ENCODE measurements at places on chromosomes 7 and 10.

GRCh38 chr10:67487199-67487598 lies 208.8 kb downstream of the CTNNA3 start:
- DNase-seq = no peak

GRCh38 chr10:78817361-78817760 lies 251.4 kb upstream of the ZMIZ1 start:
- no peak for DNase-seq

- no peak for DNase-seq
Observed at GRCh38 chr10:117324367-117324766, 50.9 kb downstream of the PDZD8 start.

GRCh38 chr7:93016681-93017381 lies 100.9 kb downstream of the SAMD9 start:
- no peak for DNase-seq

- no peak for DNase-seq
Observed at GRCh38 chr10:123999956-124000615, 93.3 kb downstream of the CHST15 start.

DNA sequence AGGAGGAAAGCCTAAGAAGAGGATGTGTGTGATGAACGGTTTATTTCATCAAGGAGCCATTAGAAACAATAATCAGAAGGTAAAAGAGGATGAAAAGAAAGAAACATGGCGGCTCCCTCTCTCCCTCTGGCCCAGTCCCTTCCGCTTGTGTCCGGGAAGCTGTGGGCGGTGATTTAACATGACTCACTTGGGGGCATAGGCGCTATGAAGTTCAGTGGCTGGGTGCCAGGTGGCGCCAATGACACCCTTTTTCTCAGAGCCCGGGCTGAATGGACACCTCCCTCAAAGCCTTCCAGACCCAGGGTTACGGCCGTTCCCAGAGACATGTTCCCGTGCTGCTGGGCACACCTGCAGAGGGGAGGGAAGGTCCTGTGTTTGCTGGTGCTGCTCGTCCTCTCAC lies 244.0 kb downstream of the SKAP2 start:
- DNase-seq = no peak

- no peak for DNase-seq
Observed at GRCh38 chr7:129690701-129691100, 79.2 kb downstream of the NRF1 start.

DNA sequence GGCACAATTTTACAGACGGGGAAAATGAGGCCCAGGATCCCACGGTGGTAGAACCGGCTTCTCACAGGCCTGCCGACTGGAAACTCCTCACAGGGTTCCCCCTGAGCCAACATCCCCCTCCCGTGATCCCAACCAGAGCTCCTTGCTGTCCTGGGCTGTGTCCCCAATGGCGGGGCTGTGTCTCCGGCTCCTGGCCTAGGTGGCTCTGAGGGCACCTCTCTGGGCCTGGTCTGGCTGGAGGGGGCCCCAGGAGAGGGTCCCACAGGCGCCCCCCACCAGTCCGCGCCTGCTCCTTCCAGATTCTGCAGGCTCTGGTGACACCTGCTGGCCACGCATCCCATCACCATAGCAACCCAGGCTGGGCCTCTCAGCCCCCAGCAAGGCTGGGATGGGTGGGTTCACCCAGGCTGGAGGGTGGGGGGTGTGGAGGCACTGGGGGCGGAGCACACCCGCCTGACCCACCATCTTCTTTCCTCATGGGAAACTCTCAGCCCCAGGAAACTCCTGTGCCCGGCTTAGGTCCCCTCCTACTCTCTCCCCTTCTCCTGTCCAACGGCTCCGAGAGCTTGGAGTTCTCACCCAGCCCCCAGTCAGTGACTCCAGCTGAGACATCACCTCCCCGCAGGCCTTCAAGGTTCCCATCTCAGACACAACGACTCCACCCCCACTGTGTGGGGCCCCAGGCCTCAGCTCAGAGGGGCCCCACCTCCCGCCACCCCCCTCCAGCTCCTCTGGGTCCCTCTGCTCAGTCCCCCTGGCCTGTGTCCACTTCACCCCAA lies 27.1 kb upstream of the TNRC18 start:
- DNase-seq = no peak

DNA sequence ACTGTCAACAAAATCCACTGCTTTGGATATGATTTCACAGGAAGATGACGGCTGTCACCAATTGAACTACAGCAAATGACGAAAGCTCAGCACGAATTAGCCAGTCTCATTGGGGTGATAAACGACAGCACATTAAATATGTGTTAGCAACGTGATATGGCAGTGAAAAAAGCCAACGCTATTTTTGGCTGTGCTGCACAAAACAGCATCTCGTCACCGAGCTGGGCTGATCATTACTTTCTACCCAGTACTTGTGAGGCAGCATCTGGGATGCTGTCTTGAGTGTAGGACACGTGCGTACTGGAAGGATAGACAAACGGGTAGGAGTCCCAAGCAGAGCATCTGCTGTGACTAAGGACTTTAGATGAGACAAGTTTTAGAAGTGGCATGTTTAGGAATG lies 138.3 kb downstream of the EXOC4 start:
- no peak for DNase-seq

- no peak for DNase-seq
Observed at GRCh38 chr7:5481241-5482019, 57.8 kb upstream of the TNRC18 start.

- no peak for DNase-seq
Observed at GRCh38 chr7:26912338-26912737, 47.9 kb upstream of the SKAP2 start.

GRCh38 chr7:139772873-139773272 lies 4.9 kb downstream of the HIPK2 start:
- DNase-seq = no peak

DNA sequence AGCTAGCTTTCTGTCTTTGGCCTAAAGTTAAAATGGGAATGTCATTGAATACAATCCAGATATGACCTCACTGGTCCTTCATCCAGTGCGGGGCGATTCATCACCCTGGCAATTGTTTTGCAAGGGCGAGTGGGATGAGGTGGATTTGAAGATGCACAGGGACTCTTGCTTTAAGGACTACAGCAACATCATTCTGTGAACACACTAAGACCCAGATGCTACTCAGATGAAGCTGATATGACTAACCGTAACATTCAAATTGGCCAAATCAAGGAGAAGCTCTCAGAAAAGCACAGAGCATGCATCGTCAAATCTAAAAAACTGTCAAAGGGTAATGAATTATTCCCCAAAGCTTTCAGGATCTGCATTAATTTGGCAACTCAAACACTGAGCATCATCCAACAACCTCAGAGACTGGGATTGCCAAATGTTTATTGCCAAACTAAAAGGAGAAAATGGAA lies 12.8 kb downstream of the CPA1 start:
- DNase-seq = no peak

DNA sequence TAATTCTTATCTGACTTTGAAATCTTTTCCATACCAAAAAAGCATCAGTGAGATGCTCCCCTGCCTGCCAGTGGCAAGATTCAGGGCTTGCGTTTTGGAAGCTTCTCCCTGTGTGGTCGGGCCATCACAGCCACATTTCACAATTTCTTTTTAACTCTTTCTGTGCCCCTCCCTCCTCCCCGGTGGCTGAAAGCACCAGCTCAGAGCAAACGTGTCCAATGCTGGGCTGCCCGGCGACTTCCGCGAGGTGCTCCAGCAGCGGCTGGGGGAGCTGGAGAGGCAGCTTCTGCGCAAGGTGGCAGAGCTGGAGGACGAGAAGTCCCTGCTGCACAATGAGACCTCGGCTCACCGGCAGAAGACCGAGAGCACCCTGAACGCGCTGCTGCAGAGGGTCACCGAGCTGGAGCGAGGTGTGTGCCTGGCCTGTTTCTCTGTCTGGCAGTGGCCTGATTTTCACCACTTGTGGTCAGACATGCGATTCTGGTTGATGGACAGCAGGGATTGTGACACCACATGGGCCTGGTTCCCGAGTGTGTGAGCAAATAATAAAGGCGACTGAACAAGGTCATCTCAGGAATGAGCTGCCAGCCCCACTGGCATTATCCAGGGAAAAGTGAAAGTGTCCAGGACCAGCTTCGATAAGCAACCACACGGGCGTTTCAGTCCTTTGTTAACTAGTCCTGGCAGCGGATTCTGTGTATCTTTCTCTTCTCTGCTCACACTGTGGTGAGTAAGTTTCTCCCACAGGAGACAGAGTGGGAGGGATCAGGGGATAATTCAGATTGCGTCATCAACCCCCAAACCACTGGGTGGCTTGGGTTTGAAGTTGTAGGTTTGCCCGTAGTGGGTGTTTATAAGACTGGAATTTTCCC lies 2.6 kb downstream of the NPTX2 start:
- no peak for DNase-seq

DNA sequence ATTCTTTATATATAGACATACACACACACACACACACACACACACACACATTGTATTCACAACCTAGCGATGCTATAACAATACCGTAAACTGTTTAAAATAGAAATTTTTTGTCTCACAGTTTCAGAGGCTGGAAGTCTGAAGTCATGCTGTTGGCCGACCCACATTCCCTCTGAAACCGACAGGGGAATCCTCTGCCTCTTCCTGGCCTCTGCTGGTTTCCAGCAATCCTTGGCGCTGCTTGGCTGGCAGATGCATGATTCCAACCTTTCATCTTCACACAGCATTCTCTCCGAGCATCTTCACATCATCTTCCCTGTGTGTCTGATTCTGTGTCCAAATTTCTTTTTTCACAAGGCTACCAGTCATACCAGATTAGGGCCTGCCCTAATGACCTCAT lies 94.8 kb downstream of the CCDC71L start:
- DNase-seq = no peak

- DNase-seq = peak; percentile 73
Observed at GRCh38 chr10:3783682-3784432, 1.2 kb downstream of the KLF6 start.

DNA sequence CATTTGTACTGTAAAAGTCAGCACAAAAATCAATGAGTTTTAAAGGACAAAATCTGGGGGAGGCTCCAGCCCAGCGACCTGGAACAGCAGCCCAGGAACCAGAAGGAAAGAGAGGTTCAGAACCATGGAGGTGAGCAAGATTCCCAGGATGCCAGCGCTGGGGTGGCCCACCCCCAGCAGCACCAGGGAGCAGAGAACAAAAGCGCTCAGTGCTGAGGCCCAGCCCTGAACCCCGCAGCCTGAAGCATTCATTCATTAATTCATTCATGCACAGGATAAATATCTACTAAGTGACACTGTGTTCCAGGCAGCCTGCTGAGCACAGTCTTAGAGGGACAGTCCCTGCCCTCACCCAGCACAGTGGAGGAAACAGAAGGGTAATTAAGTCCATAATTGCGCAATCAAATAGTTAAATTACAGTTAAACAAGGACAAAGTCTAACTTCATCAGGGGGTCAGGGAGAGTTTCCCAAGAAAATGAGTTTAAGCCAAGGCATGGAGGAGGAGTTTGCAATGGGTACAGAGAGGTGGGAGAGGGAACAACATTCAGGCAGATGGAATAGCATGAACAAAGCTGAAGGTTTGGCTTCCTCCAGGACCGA lies 202.3 kb downstream of the GRID1 start:
- DNase-seq = no peak

DNA sequence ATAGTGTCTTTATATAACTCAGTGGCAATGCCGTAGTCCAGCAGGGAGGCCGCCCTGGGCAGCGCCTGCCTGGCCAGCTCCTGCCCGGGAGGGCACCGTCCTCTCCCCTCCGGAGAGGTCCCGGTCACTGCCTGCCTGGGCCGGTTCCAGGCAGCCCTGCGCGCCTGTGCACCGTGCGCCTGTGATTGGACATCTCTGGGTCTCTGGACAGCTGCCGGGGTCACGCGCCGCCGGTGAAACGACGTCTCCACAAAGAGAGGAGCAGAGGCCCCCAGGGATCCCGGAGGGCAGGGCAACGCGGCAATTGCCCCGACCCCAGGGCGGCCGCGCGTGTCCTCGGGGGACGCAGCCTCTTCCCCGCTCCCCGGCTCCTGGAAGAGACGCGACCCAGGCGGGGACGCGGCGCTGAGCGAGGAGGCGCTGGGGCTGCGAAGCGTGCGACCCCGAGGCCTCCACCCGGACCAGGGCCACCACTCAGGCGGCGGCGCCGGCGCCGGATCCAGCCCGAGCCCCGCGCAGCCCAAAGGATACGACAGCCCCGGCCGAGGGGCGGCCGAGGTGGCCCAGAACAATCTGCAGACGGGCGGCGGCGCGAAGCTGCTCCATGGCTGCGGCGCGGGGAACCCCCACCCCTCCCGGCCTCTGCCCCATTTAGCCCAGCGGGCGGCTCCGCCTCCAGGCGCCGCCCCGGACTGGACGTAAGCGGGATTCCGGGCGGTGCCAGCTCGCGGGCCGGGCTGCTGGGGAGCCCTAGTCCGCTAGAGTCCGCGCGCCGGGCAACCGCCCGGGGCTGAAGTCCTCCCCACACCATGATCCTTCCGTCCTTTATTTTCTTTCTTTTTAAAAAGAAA lies at the start of gene PHYH:
Gene PHYH, minus strand, starts transcription at position 628 of the 851 bp plus-strand sequence. Its CDS starts 22 bp downstream, at position 606.
- peak; percentile 92 for DNase-seq

DNA sequence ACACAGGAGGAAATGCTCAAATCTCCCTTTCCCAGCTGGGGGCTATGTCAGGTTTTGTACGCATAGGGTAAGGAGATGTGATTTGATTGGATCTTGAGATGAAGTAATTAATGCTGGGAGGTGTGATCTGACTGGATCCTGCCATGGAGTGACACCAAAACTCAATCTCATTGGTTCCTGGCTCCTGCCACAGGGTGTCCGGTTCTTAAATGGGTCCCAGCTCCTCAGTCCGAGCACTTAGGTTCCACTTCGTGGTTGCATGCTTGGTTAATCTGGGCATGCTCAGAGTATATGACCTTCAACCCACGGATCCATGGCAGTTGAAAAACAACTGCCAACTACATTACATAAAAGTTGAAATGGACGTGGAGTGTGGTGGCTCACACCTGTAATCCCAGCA lies 3.1 kb upstream of the ZNF12 start:
- no peak for DNase-seq

DNA sequence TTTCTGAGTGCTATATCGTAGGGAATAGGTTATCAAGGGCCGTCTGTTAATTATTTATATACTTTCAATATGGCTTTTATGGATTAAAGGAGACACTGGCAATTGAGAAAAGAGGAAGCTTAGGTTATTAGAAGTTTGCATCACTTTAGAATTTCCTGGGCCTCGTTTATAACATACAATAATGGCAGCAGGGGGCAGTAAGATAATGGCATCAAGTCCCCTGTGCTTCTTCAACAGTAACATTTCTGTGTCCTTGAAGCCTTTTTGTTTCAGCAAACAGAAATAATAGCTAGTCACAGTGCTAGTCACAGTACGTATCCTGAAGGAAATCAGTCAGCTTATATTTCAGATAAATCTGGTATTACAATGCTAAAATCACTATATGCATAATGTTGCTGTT lies 41.9 kb downstream of the SPAM1 start:
- no peak for DNase-seq

GRCh38 chr7:23912065-23912464 lies 202.0 kb downstream of the STK31 start:
- DNase-seq = no peak

GRCh38 chr7:104657134-104657533 lies 328.7 kb downstream of the LHFPL3 start:
- no peak for DNase-seq

GRCh38 chr7:46178661-46179060 lies 257.6 kb upstream of the IGFBP3 start:
- no peak for DNase-seq

GRCh38 chr7:126856691-126857291 lies 395.9 kb downstream of the GRM8 start:
- no peak for DNase-seq
